ENCODE measurements at places on chromosomes 5 and 9.

DNA sequence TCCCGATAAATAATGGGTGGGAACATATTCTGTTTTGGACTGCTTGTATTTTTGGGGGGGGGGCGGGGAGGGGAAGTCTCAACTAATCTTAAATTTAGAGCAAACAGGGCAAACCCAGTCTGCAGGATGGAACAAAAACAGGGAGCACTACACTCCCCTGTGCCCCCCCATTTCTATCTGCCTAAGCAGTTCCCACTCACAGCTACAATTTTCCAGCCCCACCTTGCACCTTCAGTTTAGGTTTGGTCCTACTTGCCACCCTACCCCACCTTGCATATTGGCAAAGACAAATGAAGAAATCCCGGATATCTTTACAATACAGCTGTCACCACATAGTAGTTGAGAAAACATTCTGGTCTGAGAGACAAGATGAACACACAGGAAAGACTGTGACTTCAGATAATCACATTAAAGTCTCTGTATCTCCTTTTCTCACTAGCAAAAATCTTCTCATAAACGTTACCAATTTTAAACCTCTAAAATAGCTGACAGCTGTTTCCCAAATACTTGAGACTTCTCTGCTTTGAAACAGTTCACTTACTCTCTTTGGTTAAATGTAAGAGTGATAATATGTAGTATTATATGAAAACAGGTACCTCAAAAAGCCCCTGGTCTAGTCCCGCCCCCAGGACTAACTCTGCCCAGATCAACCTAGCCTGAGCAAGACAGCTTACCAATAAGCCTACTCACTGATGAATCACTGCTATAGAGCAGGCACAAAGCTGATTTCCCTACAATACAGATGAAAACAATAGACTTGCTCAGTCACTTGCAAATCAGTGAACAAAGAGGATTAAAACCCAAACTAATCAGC is 5.2 kb upstream of the RAPGEF6 start:
- peak; percentile 22 for DNase-seq

GRCh38 chr5:67643536-67643935 is 446.9 kb upstream of the CD180 start:
- no peak for DNase-seq

DNA sequence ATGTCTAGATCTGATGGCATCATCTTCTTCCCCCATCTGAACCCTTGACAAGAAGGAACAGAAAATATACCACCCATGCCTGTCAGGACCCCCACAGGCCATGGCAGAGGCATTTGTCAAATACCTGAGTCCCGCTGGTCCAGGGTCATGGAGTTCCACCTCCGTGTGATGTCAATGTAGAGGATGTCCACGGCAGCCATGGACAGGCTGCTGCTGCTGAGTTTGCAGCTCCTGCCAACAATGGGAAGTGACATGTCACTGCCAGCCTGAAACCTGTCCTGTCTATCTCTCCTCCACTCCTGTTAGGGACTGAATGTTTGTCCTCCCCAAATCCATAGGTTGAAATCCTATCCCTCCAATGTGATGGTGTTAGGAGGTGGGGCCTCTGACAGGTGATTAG is 208.8 kb downstream of the DAB2IP start:
- DNase-seq: no peak

DNA sequence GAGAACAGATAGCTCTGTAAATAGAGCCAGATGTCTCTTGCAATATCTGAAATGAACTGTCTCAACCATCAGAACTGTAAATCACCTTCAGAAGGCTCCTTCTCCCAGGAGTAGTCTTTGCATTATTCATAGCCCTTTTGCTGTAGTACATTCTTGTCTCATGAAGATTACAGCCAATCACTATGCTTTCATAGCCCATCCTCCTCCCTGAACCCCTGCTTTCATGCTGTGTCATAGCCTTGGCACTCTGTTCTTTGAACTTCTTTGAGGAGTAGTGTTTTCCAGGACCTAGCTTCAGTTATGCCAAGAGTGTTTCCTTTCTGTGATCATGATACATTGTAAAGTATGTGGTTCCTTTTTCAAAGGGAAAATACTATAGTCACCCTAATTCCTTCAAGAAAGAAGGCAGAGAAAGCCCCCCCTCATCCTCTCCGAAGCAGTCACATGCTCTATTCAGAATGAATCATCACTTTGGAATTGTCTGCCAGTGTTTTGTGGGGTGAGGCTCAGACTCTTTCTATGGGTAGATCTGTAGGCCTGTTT is 61.1 kb downstream of the GRIA1 start:
- no peak for DNase-seq

DNA sequence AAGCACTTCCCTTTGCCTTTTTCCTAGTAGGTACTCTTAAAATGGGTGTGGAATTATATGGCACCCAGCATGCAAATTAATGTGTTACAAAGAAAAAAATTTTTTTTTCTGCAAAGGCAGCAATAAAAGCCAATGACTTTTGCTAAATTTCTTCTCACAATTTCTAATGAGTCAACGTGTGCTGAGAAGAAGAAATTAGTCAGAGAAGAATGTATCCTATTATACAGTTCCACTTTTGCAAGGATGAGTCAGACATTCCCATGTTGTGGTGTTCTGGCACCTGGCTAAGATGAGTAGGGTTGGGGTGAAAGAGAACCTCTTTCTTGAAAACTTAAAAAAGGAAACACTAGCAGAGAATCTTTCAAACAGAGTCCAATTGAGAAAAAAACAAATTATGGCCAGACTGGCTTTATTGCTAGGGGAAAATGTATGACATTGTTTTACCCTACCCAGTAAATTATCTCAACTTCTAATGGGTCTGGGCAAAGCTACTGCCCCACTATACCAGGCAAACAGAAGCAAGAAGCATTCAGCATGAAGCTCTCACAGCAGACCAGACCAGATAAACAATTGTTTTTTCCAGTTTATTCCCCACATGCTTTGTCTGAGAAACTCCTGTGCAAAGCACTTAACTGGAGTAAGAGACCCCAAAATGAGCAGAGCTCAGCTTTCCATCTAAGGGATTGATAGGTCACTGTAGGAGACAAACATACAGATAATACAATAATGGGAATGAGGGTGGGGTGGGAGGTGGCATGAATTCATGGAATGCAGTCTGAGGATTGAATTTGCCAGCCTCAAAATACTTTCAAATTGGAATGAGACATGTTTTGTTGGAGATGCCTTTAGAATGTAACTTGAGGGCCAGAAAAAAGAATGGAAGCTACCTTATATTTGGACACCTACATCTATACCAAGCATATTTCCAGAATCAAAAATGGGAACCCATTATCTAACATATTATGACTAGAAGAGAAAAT is 220.8 kb upstream of the RFX3 start:
- DNase-seq: no peak

DNA sequence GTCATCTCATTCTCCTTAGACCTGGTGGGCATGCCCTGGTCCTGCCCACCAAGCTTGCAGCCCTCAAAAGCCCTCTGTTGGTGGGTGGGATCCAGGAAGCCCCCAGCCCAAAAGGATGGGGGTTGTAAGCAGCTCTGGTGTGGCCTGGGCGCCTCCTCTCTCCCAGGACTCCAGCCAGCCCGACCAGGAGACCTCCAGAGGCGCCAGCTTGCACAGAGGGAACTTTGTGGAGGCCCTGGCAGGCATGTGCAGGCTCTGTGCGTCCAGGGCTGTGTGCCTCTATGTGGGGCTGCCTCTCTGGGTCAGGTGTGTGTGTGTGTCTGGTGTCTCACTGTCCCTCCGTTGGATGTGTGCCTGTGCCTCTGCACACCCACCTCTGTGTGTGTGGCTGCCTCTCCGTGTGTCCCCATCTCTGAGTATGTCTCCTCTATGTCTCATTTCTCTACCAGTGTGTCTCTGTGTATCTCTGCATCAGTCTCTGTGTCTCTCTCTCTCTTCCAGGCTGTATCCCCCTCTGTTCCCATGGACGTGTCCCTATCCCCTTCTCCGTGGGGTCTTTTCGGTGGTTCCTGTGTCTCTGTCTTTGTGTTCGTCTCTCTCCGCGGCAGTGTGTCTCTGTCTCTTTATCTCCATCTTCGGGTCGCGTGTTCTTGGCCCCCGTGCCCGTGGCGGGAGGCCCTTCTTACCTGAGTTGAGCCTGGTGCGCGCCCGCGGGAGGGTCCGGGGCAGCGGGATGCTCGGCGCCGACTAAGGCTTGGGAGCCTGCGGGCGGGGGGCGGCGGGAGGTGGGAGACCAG is 501 bp downstream of the ENHO start:
- no peak for DNase-seq

DNA sequence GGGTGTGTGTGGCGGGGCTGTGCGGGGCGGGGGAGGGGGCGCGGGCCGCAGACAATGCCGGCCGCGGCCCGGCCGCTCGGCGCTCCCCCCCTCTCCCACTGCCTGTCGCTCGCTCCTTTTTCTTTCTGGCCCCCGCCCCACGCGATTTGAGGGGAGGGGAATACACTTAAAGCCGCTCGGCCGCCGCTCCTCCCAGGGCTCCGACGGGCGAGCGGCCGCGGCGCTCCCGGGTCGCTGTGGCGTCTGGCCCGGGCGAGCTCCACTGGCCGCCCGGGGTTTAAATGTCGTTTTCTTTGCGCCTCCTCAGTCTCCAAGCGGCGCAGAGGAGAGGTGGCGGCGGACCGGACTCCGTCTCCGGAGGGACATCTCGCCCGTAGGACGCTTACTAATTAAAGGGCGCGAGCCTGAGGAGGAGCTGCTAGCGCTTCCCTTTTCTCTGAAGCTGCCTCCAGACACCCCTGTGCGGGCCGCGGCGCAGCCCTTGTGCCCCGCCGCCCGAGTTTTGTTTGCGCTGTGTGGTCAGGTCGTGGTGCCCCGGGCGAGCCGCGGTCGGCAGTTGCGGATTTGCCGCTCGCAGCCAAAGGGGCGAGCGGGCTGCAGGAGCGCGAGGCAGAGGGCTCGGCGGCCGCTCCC is 1.4 kb downstream of the ZSWIM6 start:
- DNase-seq: peak; percentile 57

DNA sequence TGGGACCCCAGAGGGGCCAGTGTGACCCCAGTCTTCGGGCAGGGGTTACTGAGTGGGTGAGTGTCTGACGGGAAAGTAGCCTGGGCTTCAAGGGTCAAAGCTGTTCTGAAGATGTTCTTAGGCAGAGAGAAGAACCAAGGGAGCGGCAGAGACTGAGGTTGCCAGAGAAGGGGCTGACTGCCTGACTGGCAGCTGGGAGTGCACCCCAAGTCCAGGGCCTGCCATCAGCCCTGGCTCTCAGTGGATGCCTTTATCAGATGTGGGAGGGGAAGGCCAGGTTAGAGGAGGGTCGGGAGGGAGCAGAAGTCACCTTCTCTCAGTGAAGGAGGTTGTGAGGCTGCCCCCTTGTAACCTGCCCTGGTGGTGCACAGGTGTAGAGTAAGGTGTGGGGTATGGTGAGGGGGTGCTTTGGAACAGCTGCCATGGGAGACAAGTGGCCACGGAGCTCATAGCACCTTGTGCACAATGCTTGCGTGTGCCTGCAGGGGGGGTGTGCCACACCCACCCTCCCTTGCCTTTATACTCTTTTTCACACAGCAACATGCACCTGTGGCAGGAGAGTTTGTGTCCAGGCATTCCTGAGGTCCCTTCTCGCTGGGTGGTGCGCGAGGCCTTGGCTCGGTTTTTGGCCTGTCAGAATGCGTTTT is 18.9 kb downstream of the RALGPS1 start:
- no peak for DNase-seq

DNA sequence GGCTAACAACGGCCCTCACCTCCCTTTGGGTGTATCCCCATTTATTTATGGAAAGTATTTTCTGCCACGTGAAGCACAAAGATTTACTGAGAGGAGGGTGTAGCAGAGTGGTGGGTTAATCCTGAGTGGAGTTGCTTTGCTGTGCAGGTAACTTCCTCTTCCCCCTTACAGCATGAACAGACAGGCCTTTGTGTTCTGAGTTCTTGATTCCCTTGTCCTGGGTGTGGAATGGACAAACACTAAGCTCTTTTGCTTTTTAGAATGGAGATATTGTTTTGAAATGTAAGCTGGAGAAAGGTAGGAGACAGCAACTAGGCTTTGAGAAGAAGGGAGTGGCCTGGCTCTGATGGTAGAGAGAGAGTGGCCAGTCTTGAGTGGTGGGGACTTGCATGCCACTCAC is 17.1 kb upstream of the GLRX start:
- no peak for DNase-seq

- DNase-seq: no peak
Measured at GRCh38 chr5:79898611-79899010, 92.5 kb downstream of the MTX3 start.

GRCh38 chr9:16028548-16028947 is 475.7 kb downstream of the CCDC171 start:
- DNase-seq: no peak

DNA sequence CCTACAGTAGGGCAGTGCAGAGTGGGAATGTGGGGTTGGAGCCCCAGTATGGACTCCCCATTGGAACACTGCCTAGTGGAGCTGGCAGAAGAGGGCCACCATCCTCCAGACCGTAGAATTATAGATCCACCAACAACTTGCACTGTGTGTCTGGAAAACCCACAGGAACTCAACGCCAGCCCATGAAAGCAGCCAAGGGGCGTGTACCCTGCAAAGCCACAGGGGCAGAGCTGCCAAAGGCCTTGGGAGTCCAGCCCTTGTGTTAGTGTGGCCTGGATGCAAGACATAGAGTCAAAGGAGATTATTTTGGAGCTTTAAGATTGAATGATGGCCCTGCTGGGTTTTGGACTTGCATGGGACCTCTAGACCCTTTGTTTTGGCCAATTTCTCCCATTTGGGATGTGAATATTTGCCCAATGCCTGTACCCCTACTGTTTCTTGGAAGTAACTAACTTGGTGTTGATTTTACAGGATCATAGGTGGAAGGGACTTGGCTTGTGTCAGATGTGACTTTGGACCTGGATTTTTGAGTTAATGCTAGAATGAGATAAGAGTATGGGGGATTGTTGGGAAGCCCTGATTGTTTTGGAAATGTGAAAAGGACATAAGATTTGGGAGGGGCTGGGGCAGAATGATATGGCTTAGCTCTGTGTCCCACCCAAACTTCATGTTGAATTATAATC is 266.8 kb downstream of the SEMA5A start:
- no peak for DNase-seq

GRCh38 chr9:5698810-5699556 is 70.1 kb downstream of the RIC1 start:
- DNase-seq: no peak

DNA sequence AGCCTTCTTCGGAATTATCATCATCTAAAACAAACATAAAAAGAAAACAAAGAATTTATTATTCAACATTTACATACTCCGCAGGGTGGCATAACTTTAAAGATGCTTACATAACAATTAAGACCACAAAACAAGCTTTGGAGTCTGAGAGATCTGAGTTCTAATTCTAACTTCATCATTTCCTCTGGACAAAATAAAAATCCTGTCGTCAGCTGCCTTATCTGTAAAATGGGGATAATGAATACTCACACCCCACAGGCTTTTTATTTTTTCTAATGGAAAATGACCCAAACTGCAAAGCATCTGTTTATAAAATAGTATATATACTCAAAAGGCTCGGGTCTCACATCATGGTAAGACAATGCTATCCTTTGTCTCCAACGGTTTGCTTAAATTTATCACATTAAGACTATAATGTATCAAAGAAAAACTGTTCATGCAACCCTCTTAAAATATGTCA is 4.3 kb downstream of the ARRDC3 start:
- DNase-seq: no peak

- no peak for DNase-seq
Measured at GRCh38 chr9:98804083-98804482, 3.4 kb upstream of the GALNT12 start.

All from GM13977 (cell line).